Activated effector memory CD4-positive, alpha-beta T cell treated with Interleukin-2 at 50 U/mL for 16 hours (primary cell): ENCODE measurements at places on chromosomes 4 and X.

- DNase-seq, result no peak
These were observed 72.3 kb upstream of the ADGRG2 start for GRCh38 chrX:19194285-19195242.

GRCh38 chr4:57501720-57502119 is 391.5 kb upstream of the IGFBP7 start:
- no peak for DNase-seq

DNA sequence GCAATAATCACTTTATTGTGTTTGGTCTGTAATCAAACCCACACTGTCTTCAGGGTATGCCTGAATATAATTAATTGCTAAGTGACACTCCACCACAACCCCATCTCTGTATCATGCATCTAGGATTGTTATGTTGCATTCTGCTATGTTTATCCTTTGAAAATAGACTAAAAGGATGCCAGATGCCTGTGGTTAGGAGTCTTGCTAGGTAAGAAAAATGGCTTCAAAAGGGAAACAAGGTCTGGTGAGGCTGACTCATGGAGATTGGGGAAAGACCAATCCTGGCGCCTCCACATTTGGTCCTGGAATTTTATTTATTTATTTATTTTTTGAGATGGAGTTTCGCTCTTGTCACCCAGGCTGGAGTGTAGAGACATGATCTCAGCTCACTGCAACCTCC is 360.5 kb upstream of the SLC7A11 start:
- DNase-seq, result no peak

- DNase-seq, result no peak
These were observed 292.0 kb downstream of the CCSER1 start for GRCh38 chr4:90419124-90419711.

DNA sequence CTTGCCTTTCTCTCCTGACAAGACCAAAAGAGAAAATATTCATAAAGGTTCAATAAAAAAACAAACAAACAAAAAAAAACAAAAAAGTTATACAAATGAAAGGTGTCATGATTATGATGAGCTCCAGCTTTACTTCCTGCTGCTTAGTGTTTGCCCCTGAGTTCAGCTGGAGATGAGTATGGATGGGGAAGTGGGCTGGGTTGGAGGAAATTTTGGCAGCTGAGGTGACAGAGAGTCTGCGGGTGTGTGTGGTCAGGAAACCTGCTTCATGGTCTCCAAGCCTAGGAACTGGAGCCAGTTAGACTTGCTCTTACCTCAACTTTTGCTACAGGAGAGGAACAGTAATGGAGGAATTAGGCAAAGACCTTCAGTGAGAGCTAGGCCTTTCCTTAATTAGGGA is 4.3 kb upstream of the CYSLTR1 start:
- DNase-seq, result no peak

- no peak for DNase-seq
These were observed 219.0 kb downstream of the TLL1 start for GRCh38 chr4:166091912-166092510.

GRCh38 chr4:172740434-172740833 is 428.2 kb upstream of the GALNT7 start:
- no peak for DNase-seq

GRCh38 chr4:114601304-114602052 is 2.9 kb downstream of the UGT8 start:
- DNase-seq, result no peak

DNA sequence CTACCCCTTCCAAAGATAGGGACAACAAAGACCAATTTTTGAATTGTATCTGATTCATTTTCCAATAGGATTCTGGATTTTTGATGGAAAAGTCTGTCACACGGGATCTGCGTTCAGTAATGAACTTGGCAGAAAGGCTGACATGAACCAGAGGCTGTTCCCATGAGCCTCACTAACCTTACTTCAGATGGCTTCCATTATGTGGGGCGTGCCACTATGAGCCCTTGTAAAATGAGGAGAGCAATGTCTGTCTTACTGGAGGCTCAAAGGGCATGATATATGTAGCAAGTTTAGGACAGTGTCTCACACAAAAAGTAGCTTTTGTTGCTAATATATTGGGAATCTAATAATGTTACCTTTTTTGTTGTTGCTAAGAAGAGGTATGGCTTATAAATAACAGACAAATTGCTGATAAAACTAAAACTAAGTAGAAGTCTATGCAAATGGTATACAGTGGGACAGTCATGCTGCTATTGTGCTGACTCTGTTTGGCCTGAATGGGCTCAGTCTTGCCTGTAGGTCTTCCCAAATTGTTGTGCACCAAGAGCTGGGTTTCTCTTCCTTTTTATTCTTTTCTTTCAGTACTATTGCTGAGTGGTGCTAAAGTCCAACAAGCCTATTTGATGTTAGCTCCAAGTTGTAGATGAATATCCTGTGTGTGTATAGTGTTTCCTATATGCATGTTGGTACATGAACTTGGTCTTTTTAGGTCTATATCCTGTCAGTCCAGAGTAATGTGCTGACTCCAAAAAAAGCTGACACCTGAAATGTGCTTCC is 132.1 kb downstream of the SPRY1 start:
- no peak for DNase-seq

DNA sequence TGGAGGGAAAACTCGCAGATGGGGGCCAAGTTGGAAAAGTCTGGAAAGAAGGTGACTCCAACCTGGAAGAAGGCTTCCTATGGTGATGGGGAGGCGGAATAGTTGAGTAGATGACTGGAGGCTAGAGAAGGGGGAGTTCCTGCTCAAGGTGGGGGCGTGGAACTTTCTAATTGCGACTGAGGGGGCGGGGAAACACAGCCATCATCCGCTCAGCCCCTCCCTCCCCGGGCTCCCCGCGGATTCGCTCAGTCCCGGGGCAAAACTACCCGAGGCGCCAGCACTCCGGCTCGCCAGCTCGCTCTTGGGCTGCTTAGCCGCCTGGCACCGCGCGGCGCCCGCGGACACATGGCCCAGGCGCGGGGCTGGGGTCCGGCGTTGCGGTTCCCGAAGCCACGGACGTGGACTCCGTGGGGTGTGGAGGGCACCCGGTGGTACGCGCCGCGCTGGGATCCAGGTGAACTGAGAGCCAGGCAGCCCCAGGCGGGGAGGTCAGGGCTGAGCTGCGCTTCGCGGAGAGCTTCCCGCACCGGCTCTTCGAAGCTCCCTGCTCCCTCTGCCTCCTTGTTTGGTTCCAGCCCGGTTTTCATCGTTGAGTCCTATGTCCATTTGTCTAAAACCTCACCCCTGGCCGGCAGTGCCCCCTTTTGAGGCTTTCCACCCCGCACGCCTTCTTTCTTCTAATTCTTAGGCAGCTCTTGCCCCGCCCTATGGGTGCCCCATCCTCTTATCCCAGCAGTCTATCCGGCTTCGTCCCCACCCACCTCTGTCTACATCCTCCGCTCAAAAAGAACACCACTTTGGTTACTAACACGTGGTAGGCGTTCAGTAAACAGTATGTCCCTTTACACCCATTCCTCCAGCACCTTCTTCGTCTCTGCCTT is 38.9 kb downstream of the STARD8 start:
- no peak for DNase-seq

DNA sequence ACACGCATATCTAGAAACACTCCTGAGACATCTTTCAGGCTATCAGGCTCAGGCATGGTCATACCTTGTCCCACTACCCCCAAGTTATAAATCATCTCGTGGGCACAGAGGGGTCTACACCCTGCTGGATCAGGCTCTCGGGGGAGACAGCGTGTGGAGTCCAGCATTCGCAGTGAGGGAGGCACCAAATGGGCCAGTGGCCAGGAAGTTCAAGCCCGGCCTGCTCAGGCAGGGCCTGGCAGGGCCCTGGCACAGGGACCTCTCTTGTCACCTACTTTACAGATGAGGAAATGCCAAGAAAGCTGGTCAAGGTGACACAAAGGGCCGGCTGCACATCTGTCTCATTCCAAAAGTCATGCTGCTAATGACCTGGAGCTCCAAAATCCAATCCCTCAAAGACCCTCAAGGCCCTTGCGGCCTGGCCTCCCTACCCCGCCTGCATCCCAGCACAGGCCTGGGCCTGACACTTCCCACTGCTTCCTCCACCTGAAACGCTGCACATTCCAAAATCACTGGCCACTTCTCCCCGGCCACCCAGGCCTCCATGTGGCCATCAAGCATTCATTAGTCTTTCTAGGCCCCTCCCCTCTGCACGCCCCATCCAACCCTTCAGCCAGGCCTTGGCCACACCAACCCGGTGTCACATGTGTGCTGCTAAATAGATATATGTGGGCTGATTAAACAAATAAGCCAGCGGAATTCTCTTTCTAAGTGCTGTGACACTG is 35.6 kb downstream of the ACOX3 start:
- DNase-seq, result no peak

- no peak for DNase-seq
These were observed 516.9 kb downstream of the PDHA2 start for GRCh38 chr4:96356591-96357370.

DNA sequence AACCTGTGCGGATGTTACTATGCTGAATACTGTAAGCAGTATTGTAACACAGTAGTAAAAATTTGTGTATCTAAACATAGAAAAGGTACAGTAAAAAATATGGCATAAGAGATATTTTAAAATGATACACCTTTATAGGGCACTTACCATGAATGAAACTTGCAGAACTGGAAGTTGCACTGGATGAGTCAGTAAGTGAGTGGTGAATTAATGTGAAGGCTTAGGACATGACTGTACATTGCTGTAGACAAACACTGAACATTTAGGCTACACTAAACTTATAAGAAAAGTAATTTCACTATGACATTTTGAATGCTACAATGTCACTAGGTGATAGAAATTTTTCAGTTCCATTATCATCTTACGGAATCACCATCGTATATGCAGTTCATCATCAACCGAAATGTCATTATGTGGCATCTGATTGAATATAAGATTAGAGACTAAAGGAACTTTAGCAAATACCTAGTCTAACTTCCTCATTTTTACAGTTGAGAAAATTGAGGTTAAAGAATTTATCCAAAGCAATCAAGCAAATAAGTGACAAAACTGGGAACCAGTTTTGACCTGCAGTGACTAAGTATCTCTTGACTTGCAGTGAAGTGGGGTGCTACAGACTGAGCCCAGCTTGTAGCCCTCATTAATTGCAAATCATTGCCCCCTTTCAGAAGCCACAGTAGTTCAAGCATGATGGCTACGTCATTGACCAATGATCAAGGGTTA is 55.3 kb downstream of the EGF start:
- no peak for DNase-seq

DNA sequence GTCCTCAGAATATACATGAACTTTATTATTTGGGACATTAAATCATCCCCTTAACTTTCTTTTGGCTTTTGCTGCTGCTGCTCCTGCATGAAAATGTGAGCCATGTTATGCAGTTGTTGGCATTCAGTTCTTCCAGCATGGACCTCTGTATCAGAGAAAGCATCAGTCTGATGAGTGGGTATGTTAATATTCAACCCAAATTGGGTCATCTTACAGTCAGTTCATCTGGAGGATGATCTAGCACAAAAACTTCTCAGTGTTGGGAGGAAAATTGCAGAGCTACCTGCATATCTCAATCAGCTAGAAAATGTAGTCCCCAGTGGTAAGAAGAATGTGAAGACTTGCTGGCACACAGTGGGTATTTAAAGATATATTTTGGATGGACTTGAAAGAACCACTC is 96.7 kb downstream of the IL1RAPL2 start:
- DNase-seq, result no peak

DNA sequence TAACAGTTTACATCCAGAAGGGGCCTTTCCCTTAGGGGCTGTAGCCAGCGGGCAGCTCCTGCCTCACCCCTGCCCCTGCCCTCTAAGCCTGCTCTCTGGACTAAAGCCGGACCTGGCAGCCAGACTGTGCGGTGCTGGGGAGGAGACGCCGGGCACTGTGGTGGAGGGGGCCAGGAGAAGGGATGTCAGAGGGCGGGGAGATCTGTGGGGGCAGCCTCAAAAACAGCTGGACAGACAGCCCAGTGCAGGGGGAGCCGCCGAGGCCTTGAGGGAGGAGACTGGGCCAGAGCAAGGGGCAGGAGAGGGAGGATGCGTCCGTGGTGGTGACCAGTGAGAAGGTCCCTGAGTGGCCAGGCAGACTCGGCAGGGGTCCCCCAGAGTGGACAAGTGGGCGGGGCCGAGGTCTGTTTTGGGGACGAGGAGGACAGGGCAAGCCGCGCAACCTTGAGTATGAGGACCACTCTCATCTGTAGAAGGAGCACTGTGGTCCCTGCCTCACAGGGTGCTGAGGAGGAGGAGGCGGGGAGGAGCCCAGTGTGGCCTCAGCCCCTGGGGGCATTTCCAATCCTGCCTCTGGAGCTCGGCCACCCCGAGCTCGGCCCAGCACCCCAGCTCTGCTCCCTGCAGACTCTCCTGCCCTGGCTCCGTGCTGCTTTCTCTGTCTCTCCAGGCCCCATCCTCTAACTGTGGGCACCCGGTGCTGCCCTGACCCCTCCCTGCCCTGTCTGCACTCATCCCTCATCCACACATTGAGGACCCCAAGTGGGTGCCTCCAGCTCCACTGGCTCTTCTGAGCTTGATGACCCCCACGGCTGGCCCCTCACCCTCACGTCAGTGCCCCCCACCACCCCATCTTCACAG is 59.2 kb upstream of the NKX1-1 start:
- no peak for DNase-seq

GRCh38 chrX:153061732-153062131 is 5.5 kb downstream of the PNMA3 start:
- DNase-seq, result no peak

GRCh38 chrX:69280933-69281332 is 115.7 kb upstream of the PJA1 start:
- no peak for DNase-seq

- DNase-seq, result no peak
These were observed 131.8 kb upstream of the ENPEP start for GRCh38 chr4:110344165-110344564.

GRCh38 chr4:95071851-95072250 is 314.1 kb downstream of the BMPR1B start:
- no peak for DNase-seq

DNA sequence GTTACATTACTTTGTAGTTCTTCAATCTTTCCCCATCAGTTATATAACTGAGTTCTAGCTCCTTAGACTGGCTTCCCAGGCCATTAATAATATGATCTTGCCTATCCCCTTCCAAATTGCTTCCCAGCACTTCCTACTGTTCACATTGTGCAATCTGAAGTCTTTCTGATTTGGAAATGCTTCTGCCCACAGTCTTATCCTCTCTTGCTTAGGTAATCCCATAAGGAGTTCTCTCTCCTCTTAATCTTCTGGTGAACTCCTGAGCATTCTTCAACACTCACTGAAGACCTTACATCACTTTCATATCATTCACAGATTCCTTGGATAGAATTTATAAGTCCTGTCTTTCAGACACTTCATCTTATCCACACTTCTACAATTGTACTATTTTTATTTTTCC is 132.7 kb upstream of the TTC29 start:
- DNase-seq, result no peak

DNA sequence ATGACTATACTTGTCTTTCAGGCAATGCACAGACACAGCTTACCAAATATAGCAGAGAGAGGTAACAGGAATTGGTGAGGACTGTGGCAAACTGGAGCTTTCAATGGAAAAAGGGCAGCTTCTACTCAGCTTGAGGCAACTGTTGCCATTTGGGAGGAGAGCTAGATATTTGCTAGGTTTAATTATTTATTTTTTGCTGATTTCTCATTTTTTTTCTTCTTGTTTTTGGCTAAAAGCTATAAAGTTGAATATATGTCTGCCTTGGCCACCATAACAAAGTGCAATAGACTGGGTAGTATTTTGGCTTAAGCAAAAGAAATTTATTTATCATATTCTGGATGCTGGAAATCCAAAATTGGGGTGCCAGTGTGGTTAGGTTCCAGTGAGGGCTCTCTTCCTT is 93.9 kb downstream of the LDB2 start:
- DNase-seq, result no peak

- DNase-seq, result no peak
These were observed 298.3 kb downstream of the HS3ST1 start for GRCh38 chr4:11130195-11130970.
